BJ (cell line): ENCODE measurements at places on chromosomes 2 and 18.

DNA sequence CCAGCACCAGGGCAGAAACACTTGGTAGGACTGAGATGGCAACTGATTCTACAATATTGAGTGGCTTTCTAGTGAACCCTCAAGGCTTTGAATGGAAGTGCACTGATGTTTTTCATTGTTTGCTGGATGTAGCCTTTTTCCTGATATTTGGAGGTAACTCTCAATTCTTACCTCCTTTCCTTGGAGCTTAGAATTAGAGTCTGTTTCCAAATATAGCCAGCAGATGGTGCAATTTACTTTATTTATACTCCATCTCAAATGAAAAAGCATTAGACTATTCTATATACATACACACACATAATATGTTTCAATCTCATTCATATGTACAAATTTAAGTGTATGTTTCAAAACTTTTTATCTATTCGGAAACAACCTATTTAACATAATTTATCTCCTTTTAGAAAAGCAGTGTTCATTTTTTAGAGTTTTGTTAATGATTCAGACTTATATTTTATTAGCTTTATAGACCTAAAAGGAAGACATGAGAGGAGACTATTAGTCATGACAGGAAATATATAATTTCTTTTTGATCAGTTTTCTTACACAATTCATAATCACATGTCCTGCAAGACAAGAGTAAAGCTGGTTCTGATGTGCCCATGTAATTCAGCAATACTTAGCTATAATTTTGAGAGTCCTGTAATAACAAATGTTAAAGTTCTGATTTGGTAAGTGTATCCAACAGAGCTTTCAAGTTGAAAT lies 124.8 kb downstream of the NUP35 start:
- DNase-seq, result no peak

DNA sequence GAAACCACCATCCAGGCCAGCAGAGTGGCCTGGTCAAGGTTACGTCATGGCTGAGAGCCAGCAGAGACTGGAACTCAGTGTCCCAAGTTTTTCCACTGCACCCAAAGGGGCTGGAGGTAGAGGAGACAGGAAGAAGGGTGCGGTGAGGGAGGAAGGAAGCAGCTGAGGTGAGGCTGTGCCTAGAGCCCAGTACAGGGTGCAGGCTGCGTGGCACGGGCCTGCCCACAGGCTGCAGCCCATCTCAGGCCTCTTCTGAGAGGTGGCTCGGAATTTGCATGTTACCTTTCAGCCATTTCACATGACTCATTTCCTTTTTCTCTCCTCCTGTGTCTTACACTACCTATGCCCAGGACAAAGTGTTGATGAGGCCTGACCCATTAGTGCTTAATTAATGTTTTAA lies 13.7 kb upstream of the MGAT4A start:
- DNase-seq, result no peak

DNA sequence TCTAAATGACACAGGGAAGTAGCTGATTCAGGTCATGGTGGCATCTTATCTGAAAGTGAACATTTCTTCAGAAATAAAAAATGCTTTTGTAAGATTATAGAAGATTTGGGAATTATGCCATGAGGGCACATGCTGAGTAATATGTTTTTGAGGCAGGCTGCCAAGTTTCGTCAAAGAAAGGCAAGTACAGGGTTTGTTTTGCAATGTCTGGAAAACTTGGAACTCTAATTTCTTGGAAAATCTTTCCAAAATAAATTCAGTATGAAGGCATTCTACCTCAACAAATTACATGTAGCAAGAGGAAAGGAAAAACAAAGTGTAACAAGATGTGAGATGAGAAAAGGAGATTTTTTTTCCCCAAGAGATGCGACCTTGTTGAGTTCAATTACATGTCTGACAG lies 167.7 kb downstream of the PLCL1 start:
- peak; percentile 24 for DNase-seq

GRCh38 chr2:1032030-1032429 lies 81.4 kb downstream of the SNTG2 start:
- DNase-seq, result no peak

DNA sequence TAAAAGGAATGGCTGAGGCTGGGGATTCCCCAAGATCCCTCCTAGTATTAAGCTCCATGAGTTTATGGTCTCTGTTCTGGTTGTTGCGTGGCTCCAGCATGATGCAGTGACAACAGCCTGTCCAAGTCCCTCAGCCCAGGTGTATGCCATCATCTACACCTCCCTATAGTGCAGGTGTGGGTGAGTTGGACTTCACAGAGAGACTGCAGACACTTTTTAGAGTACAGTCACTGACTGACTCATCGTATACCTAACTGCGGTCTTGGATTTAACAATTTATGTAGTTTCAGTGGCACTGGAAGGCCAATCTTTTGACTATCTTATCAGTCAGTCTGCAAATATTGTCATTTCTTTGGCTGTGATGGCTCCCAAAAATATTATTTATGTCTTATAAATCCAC lies 415.0 kb downstream of the TMX3 start:
- no peak for DNase-seq

GRCh38 chr2:133865141-133865540 lies 296.9 kb upstream of the NCKAP5 start:
- no peak for DNase-seq

DNA sequence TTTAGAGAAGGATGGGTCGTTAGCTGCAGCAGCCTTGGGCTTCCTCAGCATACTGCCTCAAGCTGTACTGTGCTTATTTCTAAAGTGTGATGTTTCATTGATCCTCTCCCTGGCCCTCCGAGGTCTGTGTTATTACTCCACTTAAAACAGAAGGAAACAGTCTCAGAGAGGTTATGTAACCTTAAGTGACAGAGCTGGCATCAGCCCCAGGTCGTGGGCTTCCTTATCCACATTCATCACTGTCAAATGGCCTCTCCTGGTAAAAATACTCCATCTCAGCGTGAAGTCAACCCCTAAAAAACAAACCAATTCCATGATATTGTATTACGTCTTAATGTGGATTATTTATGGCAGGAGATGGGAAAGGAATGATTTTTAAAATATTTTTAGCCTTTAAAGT lies 153.3 kb upstream of the NOSTRIN start:
- no peak for DNase-seq
